Activated naive CD8-positive, alpha-beta T cell treated with anti-CD3 and anti-CD28 coated beads, Interleukin-2, amount 10 ng/mL, durations not matched to agents 7 days and 5 days (primary cell): ENCODE measurements at places on chromosomes 13 and 19. TPM values are rescaled to one million over a fixed set of nuclear protein-coding genes. Genes with fewer than 3 reads are reported as not detected.

DNA sequence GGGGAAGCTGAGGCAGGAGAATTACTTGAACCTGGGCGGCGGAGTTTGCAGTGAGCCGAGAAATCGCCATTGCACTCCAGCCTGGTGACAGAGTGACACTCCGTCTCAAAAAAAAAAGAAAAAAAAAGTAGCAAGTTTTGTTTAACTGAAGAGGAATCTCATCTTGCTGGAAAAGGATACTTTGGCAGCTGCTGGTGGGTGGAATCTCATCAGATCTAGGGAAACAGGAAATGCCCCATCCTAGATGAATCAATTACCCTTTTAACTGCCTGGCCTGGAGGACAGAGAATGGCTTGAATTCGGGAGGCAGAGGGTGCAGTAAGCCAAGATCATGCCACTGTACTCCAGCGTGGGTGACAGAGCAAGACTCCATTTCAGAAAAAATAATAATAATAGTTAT lies 8.4 kb downstream of the ZNF320 start:
- peaks cover 81% of the 10 kb centered on the region for H3K36me3 ChIP-seq
- no peak for DNase-seq
- H3K27me3 ChIP-seq, result no peaks in the 10 kb centered on the region
- H3K4me1 ChIP-seq, result peaks cover 3% of the 10 kb centered on the region

The ABHD13 gene
- 10.1 TPM for total RNA-seq

DNA sequence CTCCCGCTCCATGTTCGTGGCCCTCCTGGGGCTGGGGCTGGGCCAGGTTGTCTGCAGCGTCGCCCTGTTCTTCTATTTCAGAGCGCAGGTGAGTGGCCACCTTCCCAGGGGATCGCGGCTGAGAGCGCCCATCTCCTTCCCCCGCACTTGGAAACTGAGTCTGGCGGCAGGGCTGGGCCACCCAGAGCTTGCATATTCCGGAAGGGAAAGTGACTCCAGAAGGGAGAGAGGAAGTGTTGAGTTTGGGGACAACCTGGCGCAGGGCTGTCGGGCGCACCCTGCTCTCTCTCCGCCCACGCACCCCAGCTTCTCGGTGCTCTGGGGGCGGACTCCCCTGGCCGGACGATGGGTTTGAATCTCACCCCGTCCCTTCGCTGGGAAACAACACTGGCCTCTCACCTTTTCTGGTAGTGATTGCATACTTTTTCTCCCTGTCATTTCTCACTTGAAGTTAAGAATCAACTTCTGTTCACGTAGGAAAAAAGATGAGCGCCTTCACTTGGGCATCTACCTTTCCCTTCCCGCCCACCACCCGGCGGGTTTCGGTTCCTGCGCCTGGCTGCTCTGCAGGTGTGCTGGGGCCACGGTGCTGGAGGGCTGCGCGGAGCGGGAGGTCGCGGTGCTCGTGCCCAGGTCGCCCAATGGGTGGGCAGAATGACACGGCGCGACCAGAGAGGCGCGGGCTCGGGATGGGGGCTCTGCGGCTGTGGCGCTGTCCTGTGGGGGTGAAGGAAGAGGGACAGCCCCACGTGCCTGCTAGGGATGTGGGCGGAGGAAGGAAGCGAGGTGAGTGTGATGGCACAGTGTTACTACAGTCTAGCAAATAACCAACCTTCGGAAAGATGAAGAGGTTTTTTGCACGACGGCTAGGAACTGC lies 721 bp downstream of the TNFSF11 start:
- peaks cover 56% of the 10 kb centered on the region for H3K27me3 ChIP-seq
- peaks cover 11% of the 10 kb centered on the region for H3K4me1 ChIP-seq
- peak; percentile 51 for DNase-seq
- H3K36me3 ChIP-seq, result no peaks in the 10 kb centered on the region
- no peak overlapping the region for H3K27ac ChIP-seq

GRCh38 chr19:2176337-2176994 lies 12.7 kb downstream of the DOT1L start:
- H3K4me1 ChIP-seq, result peaks cover 6% of the 10 kb centered on the region
- H3K27me3 ChIP-seq, result no peaks in the 10 kb centered on the region
- peaks cover 9% of the 10 kb centered on the region for H3K36me3 ChIP-seq
